ENCODE measurements at places on chromosomes 7 and 10. TPM values are rescaled to one million over a fixed set of nuclear protein-coding genes. Genes with fewer than 3 reads are reported as not detected.

- H3K27me3 ChIP-seq, result peaks cover 6% of the 10 kb centered on the region
- H3K27ac ChIP-seq, result no peak overlapping the region
- H3K4me3 ChIP-seq, result no peak overlapping the region
- peaks cover 7% of the 10 kb centered on the region for H3K4me1 ChIP-seq
Observed at GRCh38 chr7:30975256-30975899, 11.6 kb downstream of the GHRHR start.

- DNase-seq, result no peak
- H3K4me1 ChIP-seq, result no peaks in the 10 kb centered on the region
- H3K27me3 ChIP-seq, result no peaks in the 10 kb centered on the region
- no peak overlapping the region for H3K27ac ChIP-seq
- no peaks in the 10 kb centered on the region for H3K36me3 ChIP-seq
- H3K4me3 ChIP-seq, result no peak overlapping the region
Observed at GRCh38 chr7:7848246-7848645, 120.3 kb upstream of the GLCCI1 start.

DNA sequence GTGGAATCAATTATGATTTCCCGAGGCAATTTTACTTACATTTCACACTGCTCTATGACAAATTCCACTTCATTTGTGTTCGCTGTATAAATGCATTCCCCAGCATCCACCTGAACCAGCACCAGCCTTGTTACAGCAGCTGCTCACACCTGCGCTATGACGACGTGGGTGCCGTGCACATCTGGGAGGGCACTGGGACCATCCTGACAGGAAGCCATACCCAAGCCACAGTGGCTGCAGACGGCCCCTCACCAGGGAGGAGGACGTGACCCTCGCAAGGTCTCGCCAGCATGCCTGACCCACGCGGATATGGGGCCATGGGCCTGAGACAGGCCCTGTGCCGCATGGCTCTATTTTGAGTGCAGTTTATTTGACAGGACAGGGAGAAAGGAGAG is 201.3 kb downstream of the MAD1L1 start:
- DNase-seq, result no peak
- no peak overlapping the region for H3K4me3 ChIP-seq
- no peak overlapping the region for H3K27ac ChIP-seq
- peaks cover 2% of the 10 kb centered on the region for H3K36me3 ChIP-seq
- H3K4me1 ChIP-seq, result no peaks in the 10 kb centered on the region
- H3K27me3 ChIP-seq, result no peaks in the 10 kb centered on the region

DNA sequence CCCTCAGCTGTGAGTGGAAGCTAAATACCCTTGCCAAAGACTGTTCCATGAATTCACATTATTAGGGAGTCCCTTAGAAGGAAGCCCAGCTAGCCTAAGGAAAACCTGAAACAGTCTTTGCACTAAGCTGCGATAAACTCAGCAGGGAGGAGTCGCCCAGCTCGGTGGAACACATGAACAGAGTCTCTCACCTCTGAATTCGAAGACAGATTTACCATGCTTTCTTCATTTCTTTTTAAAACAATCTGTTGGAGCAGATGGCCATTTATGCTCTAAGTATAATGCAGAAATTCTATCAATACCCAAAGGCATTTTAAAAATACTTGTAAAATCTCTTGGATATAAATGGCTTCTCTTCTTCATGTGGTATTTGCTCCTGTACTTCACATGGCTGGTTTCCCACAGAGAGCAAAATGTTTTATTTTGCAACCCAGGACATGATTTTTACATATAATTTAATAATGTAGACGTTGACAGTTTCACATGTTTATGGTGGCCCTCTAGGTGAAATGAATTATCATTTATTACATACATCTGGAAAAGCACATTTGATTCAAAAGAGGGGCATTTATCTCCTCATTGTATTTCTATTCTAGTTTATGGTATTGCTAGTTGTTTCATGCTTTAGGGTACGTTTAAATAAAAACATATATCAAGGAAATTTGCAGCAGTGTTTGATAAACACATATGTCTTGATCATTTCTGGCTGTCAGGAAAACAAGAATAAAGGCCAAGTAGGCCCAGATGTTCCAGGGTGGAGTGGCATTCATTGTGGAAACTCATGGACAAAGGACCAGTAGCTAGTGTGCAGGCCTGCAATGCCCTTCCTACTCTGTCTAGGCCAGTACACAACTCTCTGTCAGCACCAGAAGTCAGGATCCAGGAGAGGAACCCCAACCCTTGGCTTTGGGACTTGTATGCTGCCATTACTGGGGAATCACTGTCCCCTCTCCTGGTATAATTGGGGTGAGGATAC is 52.2 kb downstream of the LRGUK start:
- H3K36me3 ChIP-seq, result no peaks in the 10 kb centered on the region
- DNase-seq, result no peak
- H3K4me1 ChIP-seq, result peaks cover 13% of the 10 kb centered on the region
- no peaks in the 10 kb centered on the region for H3K27me3 ChIP-seq

- peaks cover 20% of the 10 kb centered on the region for H3K4me1 ChIP-seq
- no peak for DNase-seq
- peak within 1 kb of the TSS; percentile 85 for H3K4me3 ChIP-seq
- no peaks in the 10 kb centered on the region for H3K36me3 ChIP-seq
- H3K27ac ChIP-seq, result peak within 1 kb of the TSS; percentile 89
- H3K27me3 ChIP-seq, result no peaks in the 10 kb centered on the region
Observed at GRCh38 chr10:74150204-74150989, at the start of gene AP3M1. Gene AP3M1, minus strand, starts transcription at chr10:74150828. Its CDS starts 12,449 bp downstream, at chr10:74138379.

DNA sequence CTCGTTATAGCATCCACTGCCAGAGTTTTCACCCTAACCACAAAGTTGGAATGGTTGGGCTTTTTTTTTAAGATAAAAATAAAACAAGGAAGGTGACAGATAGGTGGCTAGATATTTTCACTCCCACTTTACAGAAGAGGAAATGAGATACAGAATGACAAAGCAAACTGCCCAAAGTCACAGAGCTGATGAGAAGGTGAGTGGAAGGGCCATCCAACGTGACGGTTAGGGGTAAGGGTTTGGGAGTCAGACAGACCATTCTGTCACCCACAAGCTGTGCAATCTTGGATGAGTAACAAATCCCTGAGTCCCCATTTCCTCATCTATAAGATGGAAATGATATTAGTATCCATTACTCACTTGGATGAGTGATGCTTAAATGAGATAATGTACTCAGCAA is 106.9 kb upstream of the PDLIM1 start:
- no peak overlapping the region for H3K4me3 ChIP-seq
- no peaks in the 10 kb centered on the region for H3K27me3 ChIP-seq
- no peaks in the 10 kb centered on the region for H3K36me3 ChIP-seq

- DNase-seq, result no peak
- H3K36me3 ChIP-seq, result peaks cover 14% of the 10 kb centered on the region
- H3K4me1 ChIP-seq, result peaks cover 24% of the 10 kb centered on the region
Observed at GRCh38 chr7:92133133-92133736, 1.0 kb downstream of the CYP51A1 start.

DNA sequence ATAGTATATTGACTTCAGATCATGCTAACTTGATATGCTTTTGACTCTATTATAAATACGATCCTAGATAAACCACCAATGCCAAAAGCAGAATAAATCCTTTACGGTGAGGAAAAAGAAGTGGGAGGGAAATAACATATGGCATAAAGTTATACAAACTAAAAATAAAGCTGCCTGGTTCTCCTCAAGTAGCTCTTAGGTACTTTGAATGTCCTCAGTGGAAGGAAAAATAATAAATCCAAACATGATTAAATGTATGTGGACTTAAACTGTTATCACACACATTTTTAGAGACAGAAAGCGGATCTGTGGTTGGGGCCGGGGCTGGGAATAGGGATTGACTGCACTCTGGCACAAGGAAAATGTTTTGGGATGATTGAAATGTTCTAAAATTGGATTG is 23.6 kb downstream of the EEPD1 start:
- no peaks in the 10 kb centered on the region for H3K4me1 ChIP-seq
- no peaks in the 10 kb centered on the region for H3K27me3 ChIP-seq
- no peak overlapping the region for H3K27ac ChIP-seq
- DNase-seq, result no peak
- H3K36me3 ChIP-seq, result no peaks in the 10 kb centered on the region
- H3K4me3 ChIP-seq, result no peak overlapping the region

GRCh38 chr7:91201442-91202113 is 62.7 kb upstream of the FZD1 start:
- no peaks in the 10 kb centered on the region for H3K36me3 ChIP-seq
- DNase-seq, result no peak
- H3K4me1 ChIP-seq, result no peaks in the 10 kb centered on the region
- no peak overlapping the region for H3K4me3 ChIP-seq

GRCh38 chr10:91190876-91191583 is 29.4 kb upstream of the PCGF5 start:
- no peaks in the 10 kb centered on the region for H3K36me3 ChIP-seq
- H3K4me3 ChIP-seq, result no peak overlapping the region
- H3K27me3 ChIP-seq, result no peaks in the 10 kb centered on the region
- H3K27ac ChIP-seq, result no peak overlapping the region
- no peaks in the 10 kb centered on the region for H3K4me1 ChIP-seq
- DNase-seq, result no peak

- peaks cover 89% of the 10 kb centered on the region for H3K4me1 ChIP-seq
- no peaks in the 10 kb centered on the region for H3K27me3 ChIP-seq
- no peaks in the 10 kb centered on the region for H3K36me3 ChIP-seq
- peak overlapping the region; percentile 96 for H3K27ac ChIP-seq
Observed at GRCh38 chr7:131014906-131015656, 281.1 kb upstream of the KLF14 start.

GRCh38 chr7:30968747-30969603 is 5.2 kb downstream of the GHRHR start:
- H3K27me3 ChIP-seq, result peaks cover 14% of the 10 kb centered on the region
- no peak overlapping the region for H3K4me3 ChIP-seq
- H3K27ac ChIP-seq, result no peak overlapping the region
- no peaks in the 10 kb centered on the region for H3K36me3 ChIP-seq
- no peak for DNase-seq

DNA sequence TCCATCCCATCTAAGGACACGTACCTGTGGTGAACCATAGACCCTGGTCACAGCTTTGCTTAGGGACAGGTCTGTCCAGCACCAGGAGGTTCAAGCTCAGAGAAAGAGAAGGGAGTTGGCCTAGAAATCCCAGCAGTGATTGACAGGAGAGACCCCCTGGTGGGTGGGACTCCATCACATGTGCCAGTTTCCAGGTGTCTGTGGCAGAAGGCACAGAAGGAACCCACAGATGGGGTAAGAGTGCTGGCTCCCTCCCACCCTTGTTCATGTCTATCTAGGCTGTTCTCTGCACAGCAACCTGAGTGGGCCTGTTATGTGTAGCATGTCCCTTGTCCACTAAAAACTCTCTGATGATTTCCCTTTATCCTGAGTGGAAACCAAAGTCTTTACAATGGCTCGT is 54.0 kb upstream of the GRB10 start:
- no peaks in the 10 kb centered on the region for H3K27me3 ChIP-seq
- DNase-seq, result no peak
- H3K4me3 ChIP-seq, result no peak overlapping the region
- H3K36me3 ChIP-seq, result no peaks in the 10 kb centered on the region

DNA sequence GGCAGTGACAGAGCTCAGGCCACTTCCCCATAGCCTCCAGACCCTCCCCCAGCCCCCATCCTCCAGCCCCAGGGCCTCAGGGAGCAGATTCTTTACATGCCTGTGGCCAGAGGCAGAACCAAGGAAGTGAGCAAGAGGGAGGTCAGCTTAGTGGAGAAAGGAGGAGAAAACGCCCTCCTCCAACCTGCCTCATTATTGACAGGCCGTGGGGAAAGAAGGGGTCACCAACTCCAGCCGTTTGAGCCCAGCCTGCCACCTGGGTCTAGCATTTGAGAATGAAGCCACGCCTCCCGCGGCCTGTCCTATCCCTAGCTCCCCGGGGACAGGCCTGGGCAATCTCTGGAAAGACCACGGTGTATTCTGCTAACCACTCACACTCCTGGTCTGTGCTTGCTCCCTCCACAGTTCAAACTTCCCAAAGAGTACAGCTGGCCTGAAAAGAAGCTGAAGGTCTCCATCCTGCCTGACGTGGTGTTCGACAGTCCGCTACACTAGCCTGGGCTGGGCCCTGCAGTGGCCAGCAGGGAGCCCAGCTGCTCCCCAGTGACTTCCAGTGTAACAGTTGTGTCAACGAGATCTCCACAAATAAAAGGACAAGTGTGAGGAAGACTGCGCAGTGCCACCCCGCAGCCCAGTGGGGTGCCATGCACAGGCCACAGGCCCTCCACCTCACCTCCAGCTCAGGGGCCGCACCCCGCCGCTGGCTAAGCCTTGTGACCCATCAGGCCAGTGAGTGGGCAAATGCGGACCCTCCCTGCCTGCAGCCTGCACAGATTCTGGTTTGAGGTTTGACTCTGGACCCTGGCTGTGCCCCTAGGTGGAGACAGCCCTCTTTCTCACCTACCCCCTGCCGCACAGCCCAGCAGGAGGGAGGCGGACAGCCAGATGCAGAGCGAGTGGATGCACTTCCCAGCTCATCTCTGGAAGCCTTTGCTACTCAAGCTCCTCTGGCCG is 14.3 kb upstream of the TRIM8 start:
- DNase-seq, result no peak
- no peaks in the 10 kb centered on the region for H3K27me3 ChIP-seq
- no peak overlapping the region for H3K4me3 ChIP-seq

DNA sequence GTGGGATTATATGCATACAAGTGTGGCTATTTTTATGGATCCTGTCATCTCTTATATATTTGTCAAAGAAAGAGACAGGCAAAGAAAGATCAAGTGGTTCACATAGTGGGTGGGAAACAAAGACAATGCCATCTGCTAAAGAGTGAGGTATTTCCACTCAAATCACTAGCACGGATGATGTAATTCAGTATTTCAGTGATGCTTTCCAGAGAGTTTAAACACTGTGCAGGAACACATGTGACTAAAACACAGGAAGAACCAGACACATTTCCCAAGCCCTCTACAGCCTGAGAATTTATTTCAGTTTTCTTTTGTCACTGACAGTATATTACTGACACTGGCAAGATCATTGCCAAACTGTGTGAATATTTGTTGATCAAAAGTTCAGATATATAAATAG is 885.7 kb upstream of the CELF2 start:
- no peak overlapping the region for H3K27ac ChIP-seq
- no peak overlapping the region for H3K4me3 ChIP-seq
- no peaks in the 10 kb centered on the region for H3K27me3 ChIP-seq
- DNase-seq, result no peak
- no peaks in the 10 kb centered on the region for H3K36me3 ChIP-seq

GRCh38 chr10:82208726-82209125 is 333.7 kb downstream of the NRG3 start:
- no peaks in the 10 kb centered on the region for H3K27me3 ChIP-seq
- H3K4me3 ChIP-seq, result no peak overlapping the region
- H3K27ac ChIP-seq, result no peak overlapping the region
- DNase-seq, result no peak

DNA sequence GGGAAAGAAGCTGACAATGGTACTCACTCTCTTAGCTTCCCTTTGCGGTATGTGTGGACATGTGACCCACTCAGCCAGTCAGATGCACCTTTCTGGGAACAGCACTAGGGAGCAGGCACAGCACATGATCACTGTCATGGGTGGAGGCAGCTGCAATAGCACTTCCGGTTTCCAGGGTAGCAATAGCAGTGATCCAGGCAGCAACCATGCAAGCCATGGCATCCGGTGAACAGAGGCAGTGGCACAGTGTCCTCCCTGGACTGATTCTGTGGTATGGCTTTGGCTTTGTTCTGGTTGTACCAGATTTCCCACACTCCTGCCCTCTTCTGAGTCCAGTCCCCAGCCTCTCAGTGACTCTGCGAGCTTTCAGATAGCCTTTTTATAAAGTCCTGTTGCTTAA is 86.8 kb upstream of the NAMPT start:
- no peak for DNase-seq
- no peaks in the 10 kb centered on the region for H3K36me3 ChIP-seq
- no peaks in the 10 kb centered on the region for H3K27me3 ChIP-seq
- no peak overlapping the region for H3K27ac ChIP-seq
- no peaks in the 10 kb centered on the region for H3K4me1 ChIP-seq
- H3K4me3 ChIP-seq, result no peak overlapping the region

Gene PLA2G12B
- not detected for total RNA-seq

Gene POLR2J3
- 14.0 TPM for total RNA-seq

Gene SYT15B
- 0.37 TPM for total RNA-seq

Gene MIOS
- total RNA-seq, result 25.8 TPM

Gene SRRM3
- total RNA-seq, result 12.7 TPM

Gene SPDYE2B
- not detected for total RNA-seq

Gene IQUB
- total RNA-seq, result 0.79 TPM

Gene PLPP4
- total RNA-seq, result not detected

Gene OR2A12
- total RNA-seq, result not detected

Measured in HCT116 (cell line).